Naive thymus-derived CD8-positive, alpha-beta T cell (primary cell): ENCODE measurements at places on chromosomes 6 and 20. TPM values are rescaled to one million over a fixed set of nuclear protein-coding genes. Genes with fewer than 3 reads are reported as not detected.

DNA sequence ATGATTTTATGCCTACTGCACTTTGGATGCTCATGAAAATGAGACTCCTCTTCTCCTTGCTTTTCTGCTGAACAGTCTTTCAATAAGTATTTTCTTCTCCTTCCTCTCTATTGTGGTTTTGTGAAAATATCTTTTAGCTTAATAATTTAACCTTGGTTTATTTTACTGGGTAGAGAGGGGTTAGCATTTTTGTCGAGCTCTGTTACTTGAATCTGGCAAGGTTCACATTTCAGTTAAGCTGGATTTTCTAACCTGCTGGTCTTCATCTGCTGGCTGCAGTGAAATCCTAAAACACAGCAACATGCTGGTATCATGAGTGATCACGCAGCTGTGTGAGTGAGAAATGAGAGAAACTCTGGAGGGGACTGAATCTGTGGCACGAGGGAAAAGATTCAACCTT is 222.7 kb upstream of the NOX3 start:
- no peak for DNase-seq

DNA sequence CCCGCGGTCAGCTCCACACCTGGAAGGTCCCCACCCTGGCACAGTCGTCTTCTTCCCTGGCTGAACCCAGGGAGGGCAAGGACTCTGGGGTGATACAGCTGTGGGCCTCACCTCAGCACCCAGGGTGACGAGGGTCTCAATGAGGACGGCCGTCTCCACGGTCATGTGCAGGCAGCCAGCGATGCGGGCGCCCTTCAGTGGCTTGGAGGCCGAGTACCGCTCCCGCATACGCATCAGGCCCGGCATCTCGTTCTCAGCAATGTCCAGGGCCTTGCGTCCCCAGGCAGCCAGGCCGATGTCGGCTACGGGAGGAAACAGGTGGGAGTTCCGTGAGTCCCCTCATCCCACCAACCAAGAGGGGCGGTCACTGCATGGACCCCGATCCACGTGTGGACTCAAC is 7.9 kb downstream of the AHCY start:
- DNase-seq, result no peak

- DNase-seq, result no peak
Observed at GRCh38 chr6:10014557-10014956, 400.3 kb downstream of the TFAP2A start.

- DNase-seq, result no peak
Observed at GRCh38 chr20:49187330-49187850, 744 bp downstream of the STAU1 start.

DNA sequence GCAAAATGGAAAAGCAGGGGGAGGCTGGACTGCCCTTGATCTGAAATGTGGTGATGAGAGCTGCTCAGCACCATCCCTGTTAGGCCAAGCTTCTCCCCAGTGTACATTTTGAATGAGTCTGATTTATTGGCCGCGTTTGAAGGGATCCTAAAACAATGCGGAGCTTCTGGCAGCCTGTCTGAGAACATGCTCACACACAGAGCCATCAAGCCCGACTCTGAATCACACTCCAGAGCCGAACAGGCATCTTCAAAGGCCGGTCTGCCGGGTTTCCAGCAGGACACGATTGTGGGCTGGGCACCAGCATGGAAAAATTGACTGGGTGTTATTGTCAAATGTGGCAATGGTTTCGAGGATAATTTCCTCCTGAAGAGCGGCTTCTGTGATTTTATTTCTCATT is 235.9 kb downstream of the TFAP2C start:
- no peak for DNase-seq

DNA sequence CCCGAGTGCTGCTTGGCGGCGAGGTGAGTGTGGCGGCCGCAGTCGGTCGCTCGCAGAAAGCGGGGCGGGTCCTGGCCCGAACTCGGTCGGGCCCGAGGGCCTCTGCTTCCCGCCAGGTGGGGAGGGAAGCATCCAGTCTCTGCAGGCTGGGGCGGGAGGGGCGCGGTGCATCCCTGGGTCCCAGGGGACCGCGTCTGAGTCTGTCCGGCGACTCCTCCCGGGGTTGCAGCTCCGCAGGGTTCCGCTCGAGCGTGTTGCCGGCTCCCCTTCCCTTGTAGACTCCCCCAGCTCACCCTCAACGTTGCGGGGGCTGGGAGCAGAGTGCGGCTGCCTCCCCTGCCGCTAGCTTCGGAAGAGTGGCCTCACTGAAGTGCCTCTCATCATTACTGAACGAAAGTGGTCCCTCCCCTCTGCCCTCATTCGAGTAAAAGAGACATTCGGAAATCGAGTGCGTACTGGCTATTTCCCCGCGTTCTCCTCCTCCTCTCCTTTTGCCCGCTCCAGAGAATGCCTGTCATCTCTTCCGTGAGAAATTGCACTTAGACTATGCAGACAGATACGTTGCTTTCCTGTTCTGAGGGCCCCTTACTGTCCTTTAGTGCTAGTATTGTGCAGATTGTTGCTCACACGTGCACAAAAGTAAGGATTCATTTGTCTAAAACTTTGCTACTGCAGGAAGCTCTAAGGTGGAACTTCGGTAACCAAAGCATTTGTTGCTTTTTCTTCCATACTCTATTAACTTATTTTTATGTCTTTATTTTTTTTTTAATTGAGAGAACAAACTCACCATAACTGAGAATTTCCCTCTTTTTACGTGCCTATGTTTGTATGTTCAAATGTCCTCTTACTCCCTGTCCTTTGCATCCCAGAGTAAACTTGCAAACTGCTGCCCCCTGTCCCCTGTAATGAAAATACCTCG is 751 bp downstream of the MAP3K4 start:
- peak; percentile 33 for DNase-seq

The SLC12A5 gene
- 1.0 TPM for total RNA-seq

The NFS1 gene
- 24.8 TPM for total RNA-seq

The PLCB4 gene
- total RNA-seq, result not detected

The FGD2 gene
- total RNA-seq, result 7.2 TPM

The RIPOR2 gene
- total RNA-seq, result 531 TPM

The CDH26 gene
- total RNA-seq, result 4.3 TPM
